Type B pancreatic cell (in vitro differentiated cells): ENCODE measurements at places on chromosomes 12 and 14. TPM values are rescaled to one million over a fixed set of nuclear protein-coding genes. Genes with fewer than 3 reads are reported as not detected.

DNA sequence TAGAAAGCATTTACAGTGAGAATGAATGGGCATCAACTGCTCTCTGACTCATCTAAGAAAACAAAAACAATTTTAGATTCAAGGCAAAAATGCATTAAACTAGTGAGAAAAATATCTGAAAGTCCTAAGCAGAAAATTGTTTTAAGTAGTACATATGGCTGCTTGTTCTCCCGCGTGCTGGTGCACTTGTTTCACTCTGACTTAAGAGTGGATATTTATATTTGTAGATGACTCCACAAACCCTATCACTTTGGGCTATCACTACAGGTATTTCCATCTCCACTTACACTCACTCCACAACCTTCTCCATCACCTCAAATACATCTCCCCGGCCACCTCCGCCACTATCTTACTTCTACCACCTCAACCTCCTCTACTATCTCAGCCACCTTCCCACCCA lies 253.9 kb upstream of the EGLN3 start:
- no peak overlapping the region for H3K4me3 ChIP-seq
- H3K4me1 ChIP-seq = no peaks in the 10 kb centered on the region

RABGGTA gene
- 31.1 and 39.2 TPM in 2 replicates for total RNA-seq

GPR132 gene
- total RNA-seq = 0.24 and 0.33 TPM in 2 replicates

GRCh38 chr14:67955261-67955660 lies 135.7 kb downstream of the RAD51B start:
- no peak overlapping the region for H3K4me3 ChIP-seq
- peaks cover 9% of the 10 kb centered on the region for H3K36me3 ChIP-seq
- H3K27ac ChIP-seq = no peak overlapping the region
- DNase-seq = no peak

- H3K4me1 ChIP-seq = no peaks in the 10 kb centered on the region
- H3K27me3 ChIP-seq = peaks cover 18% of the 10 kb centered on the region
- no peak overlapping the region for H3K27ac ChIP-seq
- no peaks in the 10 kb centered on the region for H3K36me3 ChIP-seq
- H3K4me3 ChIP-seq = no peak overlapping the region
Measured at GRCh38 chr12:24730489-24730896, 218.4 kb downstream of the BCAT1 start.

GRCh38 chr14:103319422-103319821 lies 14.6 kb upstream of the EIF5 start:
- H3K36me3 ChIP-seq = no peaks in the 10 kb centered on the region
- no peak overlapping the region for H3K4me3 ChIP-seq
- H3K27ac ChIP-seq = peak overlapping the region; percentile 32
- DNase-seq = no peak
- peaks cover 6% of the 10 kb centered on the region for H3K4me1 ChIP-seq

- DNase-seq = no peak
- H3K27ac ChIP-seq = no peak overlapping the region
- peaks cover 36% of the 10 kb centered on the region for H3K36me3 ChIP-seq
- no peaks in the 10 kb centered on the region for H3K27me3 ChIP-seq
Measured at GRCh38 chr12:95484524-95484923, 10.6 kb downstream of the METAP2 start.

GRCh38 chr12:31002361-31002725 lies 71.3 kb upstream of the DDX11 start:
- H3K36me3 ChIP-seq = no peaks in the 10 kb centered on the region
- H3K27ac ChIP-seq = no peak overlapping the region
- H3K4me3 ChIP-seq = no peak overlapping the region
- peaks cover 18% of the 10 kb centered on the region for H3K27me3 ChIP-seq
- no peaks in the 10 kb centered on the region for H3K4me1 ChIP-seq

CLEC1B gene
- 0.62 TPM in 1 of 2 replicates, not detected in the other for total RNA-seq

GRCh38 chr12:6552140-6552551 lies 3.7 kb downstream of the IFFO1 start:
- H3K36me3 ChIP-seq = peaks cover 9% of the 10 kb centered on the region
- DNase-seq = no peak
- peak overlapping the region; percentile 94 for H3K27ac ChIP-seq
- H3K4me1 ChIP-seq = peaks cover 26% of the 10 kb centered on the region
- peaks cover 15% of the 10 kb centered on the region for H3K27me3 ChIP-seq
- H3K4me3 ChIP-seq = peak overlapping the region; percentile 52

- H3K4me1 ChIP-seq = peaks cover 10% of the 10 kb centered on the region
- H3K36me3 ChIP-seq = peaks cover 35% of the 10 kb centered on the region
- peak overlapping the region; percentile 72 for H3K4me3 ChIP-seq
- DNase-seq = no peak
- no peaks in the 10 kb centered on the region for H3K27me3 ChIP-seq
Measured at GRCh38 chr12:11730299-11731041, 81.0 kb downstream of the ETV6 start.

GRCh38 chr12:62605981-62606380 lies 139.4 kb downstream of the MON2 start:
- H3K36me3 ChIP-seq = peaks cover 14% of the 10 kb centered on the region
- H3K27me3 ChIP-seq = no peaks in the 10 kb centered on the region
- no peak for DNase-seq
- peak overlapping the region; percentile 92 for H3K4me3 ChIP-seq

- H3K27ac ChIP-seq = no peak overlapping the region
- peaks cover 64% of the 10 kb centered on the region for H3K36me3 ChIP-seq
- no peaks in the 10 kb centered on the region for H3K27me3 ChIP-seq
- H3K4me3 ChIP-seq = no peak overlapping the region
- H3K4me1 ChIP-seq = no peaks in the 10 kb centered on the region
- no peak for DNase-seq
Measured at GRCh38 chr14:50469982-50470381, 62.4 kb downstream of the MAP4K5 start.

APOF gene
- total RNA-seq = not detected in 2 replicates

DNA sequence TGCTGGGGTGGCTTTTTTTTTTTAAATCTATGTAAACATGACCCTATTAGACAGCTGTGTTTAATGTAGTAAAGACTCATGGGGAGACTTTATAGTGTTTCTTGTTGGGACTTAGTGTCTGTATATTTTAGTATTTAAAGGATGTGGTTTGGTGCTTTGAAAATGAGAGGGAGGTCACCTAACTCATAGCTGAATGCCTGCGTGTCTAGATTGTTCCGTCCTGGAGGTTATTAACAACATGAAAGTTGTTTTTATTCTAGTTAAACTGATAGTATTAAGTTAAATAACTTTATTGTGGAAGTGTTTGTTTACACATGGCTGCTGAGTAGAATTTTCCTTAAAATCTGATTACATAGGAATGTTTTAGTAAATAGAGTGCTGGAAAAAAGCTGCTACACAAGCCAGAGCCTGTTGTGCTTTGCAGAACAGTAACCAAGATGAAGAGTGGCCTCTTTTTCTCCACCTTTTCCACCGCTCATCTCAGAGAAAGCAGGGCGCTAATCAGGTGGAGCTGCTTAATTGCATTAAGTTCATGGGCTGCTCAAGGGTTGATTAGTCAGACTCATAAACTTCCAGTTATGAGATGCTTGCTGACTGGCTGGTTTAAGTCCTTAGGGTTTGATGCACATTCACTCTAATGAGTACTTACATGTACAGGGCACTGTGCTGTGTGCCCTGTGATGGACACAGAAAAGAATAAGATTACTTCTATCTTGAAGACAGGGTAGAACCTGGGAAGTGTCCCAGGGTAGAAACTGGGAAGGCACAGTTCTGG lies 62.7 kb downstream of the FBXO34 start:
- peak overlapping the region; percentile 38 for H3K4me3 ChIP-seq
- H3K4me1 ChIP-seq = peaks cover 46% of the 10 kb centered on the region
- no peaks in the 10 kb centered on the region for H3K36me3 ChIP-seq
- DNase-seq = no peak
- H3K27ac ChIP-seq = peak overlapping the region; percentile 77
- no peaks in the 10 kb centered on the region for H3K27me3 ChIP-seq

DNA sequence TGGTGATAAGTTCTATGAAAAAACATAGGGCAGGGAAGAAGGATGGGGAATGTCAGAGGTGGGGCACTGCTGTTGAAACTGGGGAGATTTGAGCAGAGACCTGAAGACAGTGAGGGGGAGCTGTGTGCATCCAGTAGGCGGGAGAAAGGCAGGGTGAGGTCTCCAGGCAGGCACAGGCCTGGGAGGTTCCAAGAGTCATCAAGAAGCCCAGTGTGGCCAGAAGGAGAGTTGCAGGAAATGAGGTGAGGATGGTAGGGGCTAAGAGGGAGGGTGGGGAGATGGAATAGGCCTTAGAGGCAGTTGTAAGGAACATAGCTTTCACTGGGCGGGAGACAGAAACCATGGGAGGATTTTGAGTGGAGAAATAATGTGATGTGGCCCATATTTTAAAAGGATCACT lies 341.8 kb downstream of the GLT1D1 start:
- H3K27ac ChIP-seq = no peak overlapping the region
- DNase-seq = no peak
- no peaks in the 10 kb centered on the region for H3K36me3 ChIP-seq
- no peaks in the 10 kb centered on the region for H3K4me1 ChIP-seq

CEBPE gene
- not detected in 2 replicates for total RNA-seq

DNA sequence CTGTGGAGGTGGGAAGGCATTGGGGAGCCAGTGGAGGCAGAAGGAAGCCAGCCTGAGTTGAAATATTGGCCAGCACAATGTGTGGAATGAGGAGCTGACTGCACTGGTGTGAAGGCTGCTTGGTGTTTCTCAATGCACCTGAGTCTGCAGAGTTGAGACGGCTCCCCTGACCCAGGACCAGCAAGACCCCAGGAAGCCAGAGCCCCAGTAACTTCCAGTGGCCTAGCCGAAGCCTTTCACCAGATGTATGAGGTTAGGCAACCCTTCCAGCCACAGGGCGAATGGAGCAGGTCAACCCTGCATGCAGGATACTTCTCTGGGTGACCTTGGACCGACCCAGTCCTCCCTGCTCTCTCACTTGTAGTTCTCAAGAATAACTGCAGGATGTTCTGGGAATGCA lies 12.9 kb upstream of the KRT73 start:
- peaks cover 29% of the 10 kb centered on the region for H3K27me3 ChIP-seq
- DNase-seq = peak; percentile 18
- no peak overlapping the region for H3K4me3 ChIP-seq
- no peaks in the 10 kb centered on the region for H3K36me3 ChIP-seq
- no peak overlapping the region for H3K27ac ChIP-seq
- no peaks in the 10 kb centered on the region for H3K4me1 ChIP-seq

HEATR5A gene
- total RNA-seq = 26.3 and 27.3 TPM in 2 replicates

GRCh38 chr12:115023279-115024265 lies 339.6 kb upstream of the TBX3 start:
- H3K4me1 ChIP-seq = no peaks in the 10 kb centered on the region
- H3K4me3 ChIP-seq = no peak overlapping the region
- no peaks in the 10 kb centered on the region for H3K27me3 ChIP-seq
- H3K27ac ChIP-seq = no peak overlapping the region
- no peak for DNase-seq
- H3K36me3 ChIP-seq = peaks cover 5% of the 10 kb centered on the region

- H3K4me1 ChIP-seq = no peaks in the 10 kb centered on the region
- H3K4me3 ChIP-seq = peak overlapping the region; percentile 60
- DNase-seq = no peak
- H3K36me3 ChIP-seq = no peaks in the 10 kb centered on the region
Measured at GRCh38 chr14:21631084-21631483, 3.7 kb downstream of the OR10G2 start.

DNA sequence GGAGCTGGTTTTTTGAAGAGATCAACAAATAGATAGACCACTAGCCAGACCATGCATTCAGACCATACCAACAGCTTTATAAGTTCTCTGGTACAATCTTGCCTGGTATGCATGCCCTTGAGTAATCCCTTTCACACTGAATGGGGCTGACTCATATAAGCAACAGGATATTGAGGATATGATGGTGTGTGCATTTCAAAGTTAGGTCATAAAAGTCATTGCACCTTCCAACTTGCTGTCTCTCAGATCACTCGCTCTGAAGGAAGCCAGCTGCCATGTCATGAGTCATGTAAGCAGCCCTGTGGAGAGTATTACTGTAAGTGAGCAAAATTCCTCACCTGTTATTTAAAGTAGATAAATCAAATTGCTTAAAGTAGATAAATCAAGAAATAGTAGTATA lies 45.0 kb upstream of the OR6J1 start:
- peaks cover 54% of the 10 kb centered on the region for H3K27me3 ChIP-seq
- no peak overlapping the region for H3K4me3 ChIP-seq
- no peaks in the 10 kb centered on the region for H3K4me1 ChIP-seq
- no peaks in the 10 kb centered on the region for H3K36me3 ChIP-seq
- no peak for DNase-seq
- no peak overlapping the region for H3K27ac ChIP-seq
